CD8-positive, alpha-beta memory T cell (primary cell): ENCODE measurements at places on chromosomes 6 and 20.

GRCh38 chr6:37072526-37072925, 67.1 kb downstream of the FGD2 start:
- no peaks in the 10 kb centered on the region for H3K27me3 ChIP-seq
- H3K4me1 ChIP-seq = peaks cover 13% of the 10 kb centered on the region

DNA sequence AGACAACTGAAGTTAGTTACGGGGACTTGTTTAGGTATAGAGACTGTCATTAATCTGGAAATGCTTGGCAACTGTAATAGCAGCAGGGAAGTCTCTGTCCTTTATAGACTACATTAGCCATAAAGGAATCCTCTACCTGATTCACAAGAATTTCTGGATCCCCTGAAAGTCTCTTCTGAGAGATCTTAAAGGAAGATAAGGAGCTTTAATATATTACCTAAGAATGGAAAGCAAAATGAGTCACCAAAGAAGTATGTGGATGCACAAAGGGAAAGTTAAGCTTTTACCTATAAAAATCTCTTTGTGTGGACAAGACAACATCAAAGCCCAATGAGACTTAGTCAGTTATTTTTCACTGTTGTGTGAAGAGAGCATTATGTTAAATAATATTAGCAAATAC, 92.2 kb upstream of the RSPO3 start:
- H3K36me3 ChIP-seq = no peaks in the 10 kb centered on the region
- DNase-seq = no peak
- H3K4me3 ChIP-seq = no peak overlapping the region
- H3K4me1 ChIP-seq = no peaks in the 10 kb centered on the region

- DNase-seq = no peak
- peak overlapping the region; percentile 6 for H3K27ac ChIP-seq
- H3K27me3 ChIP-seq = no peaks in the 10 kb centered on the region
Observed at GRCh38 chr6:42199106-42199981, 4.6 kb upstream of the GUCA1B start.

GRCh38 chr20:59429396-59429795, 129.0 kb downstream of the EDN3 start:
- H3K36me3 ChIP-seq = no peaks in the 10 kb centered on the region
- DNase-seq = no peak
- H3K27ac ChIP-seq = no peak overlapping the region
- no peak overlapping the region for H3K4me3 ChIP-seq
- no peaks in the 10 kb centered on the region for H3K27me3 ChIP-seq
- H3K4me1 ChIP-seq = no peaks in the 10 kb centered on the region

DNA sequence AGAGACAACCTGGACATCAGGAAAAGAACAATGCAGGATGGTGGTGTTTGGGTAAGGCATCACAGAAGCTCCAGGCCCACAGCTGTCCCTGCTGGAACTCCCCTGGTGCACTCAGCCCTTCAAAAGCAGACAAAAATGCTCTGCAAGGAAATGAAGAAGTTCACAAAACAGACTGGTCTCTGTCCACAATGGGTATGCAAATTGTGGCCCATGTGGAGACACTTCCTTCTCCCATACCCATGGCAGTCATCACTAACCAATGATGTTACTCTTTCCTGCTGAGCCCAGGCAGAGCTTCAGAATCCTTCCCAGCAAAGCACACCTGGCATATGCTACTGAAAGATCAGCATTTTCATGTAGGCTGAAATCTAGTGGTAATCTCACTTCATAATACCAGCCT, 42.6 kb upstream of the PXDC1 start:
- no peaks in the 10 kb centered on the region for H3K27me3 ChIP-seq
- H3K36me3 ChIP-seq = no peaks in the 10 kb centered on the region
- H3K4me1 ChIP-seq = no peaks in the 10 kb centered on the region
- DNase-seq = no peak
- no peak overlapping the region for H3K4me3 ChIP-seq
- H3K27ac ChIP-seq = no peak overlapping the region
